ENCODE measurements at places on chromosomes 12 and 14.

GRCh38 chr14:72598306-72598705, 295.6 kb downstream of the DPF3 start:
- DNase-seq, result peak; percentile 46

DNA sequence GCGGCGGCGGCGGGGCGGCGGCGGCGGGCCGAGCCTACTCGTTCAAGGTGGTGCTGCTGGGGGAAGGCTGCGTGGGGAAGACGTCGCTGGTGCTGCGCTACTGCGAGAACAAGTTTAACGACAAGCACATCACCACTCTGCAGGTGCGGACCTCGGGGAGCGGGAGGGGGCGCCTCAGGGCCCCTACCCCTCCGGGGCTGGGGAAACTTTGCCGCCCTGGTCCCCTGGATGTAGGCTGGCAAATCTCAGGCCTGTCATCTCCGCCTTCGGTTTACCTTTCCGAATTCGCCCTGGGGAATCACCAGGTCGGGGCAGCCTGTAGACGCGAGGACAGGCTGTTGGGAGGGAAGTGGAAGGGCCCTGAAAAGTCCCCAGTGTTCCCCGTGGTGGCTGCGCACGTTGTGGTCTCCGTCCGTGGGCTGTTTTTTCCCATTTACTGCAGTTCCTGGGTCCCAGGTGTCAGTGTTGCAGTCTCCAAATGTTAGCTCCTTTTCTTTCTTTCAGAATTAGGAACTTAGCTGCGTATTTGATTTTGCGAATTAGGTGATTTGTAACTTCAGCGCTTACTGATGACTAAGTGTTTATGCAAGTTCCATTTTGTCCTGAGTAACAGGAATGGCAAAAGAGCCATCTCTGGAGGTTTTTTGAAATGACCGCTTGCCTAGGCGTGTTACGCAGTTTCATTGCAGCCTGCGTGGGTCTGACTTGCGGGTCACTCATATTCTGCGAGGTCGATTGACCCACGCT, 656 bp downstream of the RAB21 start:
- DNase-seq, result peak; percentile 71

DNA sequence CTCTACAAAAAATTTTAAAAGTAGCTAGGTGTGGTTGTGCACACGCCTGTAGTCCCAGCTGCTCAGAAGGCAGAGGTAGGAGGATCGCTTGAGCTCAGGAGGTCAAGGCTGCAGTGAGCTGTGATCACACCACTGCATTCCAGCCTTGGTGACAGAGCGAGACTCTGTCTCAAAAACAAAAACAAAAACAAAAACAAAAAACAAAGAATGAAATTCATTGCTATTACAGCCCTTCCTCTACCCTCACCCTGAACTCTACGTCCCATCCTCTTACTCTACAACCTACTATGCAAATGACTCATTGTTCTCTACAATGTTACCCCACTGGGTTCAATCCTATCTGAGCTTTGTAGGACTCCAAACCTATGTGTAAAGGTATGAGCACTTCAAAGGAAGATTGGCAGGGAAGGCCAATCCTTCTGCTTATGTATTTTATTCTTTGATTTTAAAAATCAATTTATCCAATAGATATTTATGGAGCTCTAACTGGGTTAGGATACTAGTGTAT, 39.3 kb downstream of the NINJ2 start:
- DNase-seq, result no peak

DNA sequence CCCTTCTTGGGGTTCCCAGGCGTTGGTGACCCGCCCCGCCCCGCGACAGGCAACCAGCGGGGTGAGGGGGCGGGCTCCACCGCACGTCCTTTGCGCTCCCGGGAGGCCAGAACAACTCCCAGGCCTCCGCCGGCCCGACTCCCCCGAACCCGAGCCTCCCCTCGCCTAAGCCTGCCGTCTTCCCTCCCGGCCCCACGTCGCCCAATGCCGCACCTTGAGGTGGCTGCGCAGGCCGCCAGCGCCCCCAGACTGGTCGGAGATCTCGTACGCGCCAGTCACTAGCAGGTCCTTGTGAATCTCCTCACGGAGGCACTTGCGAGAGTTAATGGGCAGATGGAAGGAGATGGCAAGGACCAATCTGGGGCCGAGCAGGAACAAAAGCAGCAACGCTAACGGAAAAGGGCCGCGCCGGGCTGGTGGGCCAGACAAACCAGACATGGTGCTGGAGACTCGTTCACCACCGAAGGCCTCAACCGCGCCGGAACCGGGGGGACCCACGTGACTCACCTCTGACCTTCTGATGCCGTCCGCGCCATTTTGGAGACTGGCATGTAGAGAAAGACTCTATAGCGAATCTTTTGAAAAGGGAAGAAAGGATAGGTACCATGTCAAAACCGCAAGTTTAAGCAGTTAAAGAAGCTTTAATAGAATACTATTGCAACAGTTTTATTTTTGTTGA, at the start of gene TMED10:
TSS of gene TMED10 (minus strand) at position 471 of the 679 bp plus-strand sequence. CDS start at position 438, 33 bp downstream.
- DNase-seq, result peak; percentile 85

DNA sequence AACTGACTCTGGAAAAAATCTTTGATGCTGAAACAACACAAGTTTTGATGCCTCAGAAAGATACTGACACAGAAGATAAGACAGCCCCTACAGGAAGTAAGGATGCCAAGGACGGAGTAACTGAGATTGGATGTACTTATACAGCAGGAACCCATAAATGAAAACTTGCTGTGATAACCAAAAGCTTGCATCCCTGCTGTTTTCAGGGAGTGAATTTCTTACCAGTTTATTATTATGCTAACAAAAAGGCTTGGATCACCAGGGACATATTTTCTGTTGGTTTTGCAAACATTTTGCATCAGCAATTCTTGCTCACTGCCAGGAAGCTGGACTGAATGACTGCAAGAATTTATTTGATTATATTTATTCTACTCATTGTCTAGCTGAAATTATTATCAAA, 197.7 kb downstream of the NAV3 start:
- no peak for DNase-seq

DNA sequence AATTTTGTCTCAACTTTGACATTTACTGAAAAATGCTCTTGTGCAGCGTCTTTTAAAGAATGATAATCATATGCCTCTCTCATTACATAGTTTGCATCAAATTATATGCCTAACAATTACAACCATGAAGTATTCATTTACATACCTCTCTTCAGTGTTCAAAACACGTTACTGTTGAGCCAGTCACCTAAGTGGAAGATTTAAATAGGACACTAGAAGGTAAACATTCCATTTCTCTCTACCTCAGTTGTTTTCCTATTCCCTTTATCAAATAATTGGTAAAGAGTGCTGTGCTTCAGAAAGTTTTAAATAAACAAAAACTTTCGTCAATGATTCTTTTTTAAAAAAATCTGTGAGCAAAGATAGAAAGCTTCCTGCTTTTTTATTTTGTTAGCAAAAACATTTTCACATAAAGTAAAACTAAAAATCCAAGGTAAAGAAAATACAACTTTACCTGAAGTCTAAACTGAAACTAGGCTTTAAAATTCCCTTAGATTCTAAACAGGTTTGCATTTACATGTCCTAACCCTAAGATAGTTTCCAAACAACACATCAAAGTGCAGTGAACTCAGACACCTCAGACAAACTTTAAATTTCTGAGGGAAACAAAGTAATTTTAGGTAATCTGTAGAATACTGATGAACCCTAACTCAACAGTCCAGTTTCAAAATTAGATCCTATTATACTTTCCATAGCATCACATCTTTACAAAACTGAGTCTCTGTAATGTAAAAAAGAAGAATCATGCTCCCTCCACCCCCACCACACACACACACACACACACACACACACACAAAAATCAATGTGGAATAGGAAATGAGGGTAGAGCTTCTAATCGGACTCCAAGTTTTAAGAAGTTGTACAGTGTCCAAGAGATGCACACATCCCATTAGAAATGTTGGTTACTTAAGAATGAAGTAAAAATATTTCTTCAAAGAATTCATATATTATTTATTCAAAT, 46.2 kb downstream of the PAWR start:
- DNase-seq, result no peak

GRCh38 chr14:74942181-74942580, 13.2 kb downstream of the PGF start:
- no peak for DNase-seq

GRCh38 chr14:82447586-82447985, 913.9 kb upstream of the SEL1L start:
- DNase-seq, result no peak

GRCh38 chr12:1837541-1838204, 17.3 kb downstream of the LRTM2 start:
- DNase-seq, result no peak

DNA sequence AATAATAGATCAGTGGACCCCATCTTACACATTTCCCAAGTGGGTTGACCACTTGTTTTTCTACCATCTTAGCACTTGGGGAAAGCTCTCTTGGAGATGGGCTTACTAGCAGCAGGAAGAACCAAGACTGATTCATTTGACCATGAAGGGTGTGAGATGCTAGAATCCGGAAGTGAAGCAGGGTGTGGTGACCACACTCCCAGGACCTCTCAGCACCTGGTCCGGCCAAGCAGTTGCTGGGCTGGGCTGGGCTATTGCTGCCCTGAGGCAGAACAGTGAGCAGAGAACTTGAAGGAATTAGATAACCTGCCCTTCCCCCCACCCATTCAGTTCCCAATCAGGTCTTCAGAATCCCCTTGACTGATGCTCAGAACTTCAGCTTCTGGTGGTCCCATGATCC, 24.4 kb downstream of the ADCY6 start:
- no peak for DNase-seq

DNA sequence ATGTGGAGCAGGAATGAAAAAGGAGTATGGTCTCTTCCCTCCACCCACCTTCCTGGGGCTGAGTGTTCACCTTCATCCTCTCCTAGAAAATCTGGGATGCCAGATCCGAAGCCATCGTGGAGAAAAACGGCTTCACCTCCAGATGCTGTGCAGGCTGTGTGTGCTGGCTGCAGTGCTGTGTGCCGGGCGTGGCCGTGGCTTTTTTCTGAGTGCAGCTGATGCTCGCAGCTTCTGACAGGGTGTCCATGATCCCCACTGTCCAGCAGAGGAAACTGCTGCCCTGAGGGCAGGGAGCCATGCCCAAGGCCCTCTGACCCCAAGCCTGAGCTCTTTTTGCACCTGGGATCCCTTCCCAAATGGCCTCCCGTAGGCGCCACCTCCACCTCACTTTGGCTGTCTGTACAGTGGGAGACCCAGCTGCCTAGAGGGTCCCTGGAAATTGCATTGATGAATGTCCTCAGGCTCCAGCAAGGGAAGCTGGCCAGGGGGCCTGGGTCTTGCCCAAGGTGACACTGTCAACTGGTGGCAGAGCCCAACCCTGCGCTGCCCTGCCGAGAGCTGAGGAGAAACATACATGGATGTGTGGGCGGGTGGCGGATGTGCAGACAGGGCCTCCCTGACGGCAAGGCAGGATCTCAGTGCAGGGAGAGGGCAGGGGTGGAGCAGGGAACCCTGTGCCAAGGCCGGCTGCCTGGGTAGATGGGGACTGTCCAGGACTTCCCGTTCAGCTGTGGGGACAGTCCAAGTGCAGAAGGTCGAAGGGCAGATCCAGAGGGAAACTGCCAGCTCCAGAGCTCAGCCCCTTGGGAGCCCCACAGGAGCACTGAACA, 53.3 kb downstream of the BEGAIN start:
- DNase-seq, result no peak

All from GM10248 (cell line).